ENCODE measurements at places on chromosomes 7 and 10.

DNA sequence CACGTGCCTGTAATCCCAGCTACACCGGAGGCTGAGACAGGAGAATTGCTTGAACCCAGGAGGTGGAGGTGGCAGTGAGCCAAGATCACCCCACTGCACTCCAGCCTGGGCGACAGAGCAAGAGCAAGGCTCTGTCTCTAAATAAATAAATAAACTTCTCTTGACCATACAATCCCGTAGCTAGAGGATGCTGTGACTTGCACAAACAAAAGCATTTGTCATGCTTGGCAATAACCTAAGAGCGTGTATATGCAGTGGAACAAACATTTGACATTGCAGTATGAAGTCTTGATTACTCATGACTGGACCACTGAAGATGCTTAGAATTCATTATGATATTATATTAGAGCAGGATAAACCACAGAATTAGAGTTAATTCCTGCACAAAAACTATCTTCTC, 1.4 kb upstream of the C7orf57 start:
- no peak for DNase-seq

DNA sequence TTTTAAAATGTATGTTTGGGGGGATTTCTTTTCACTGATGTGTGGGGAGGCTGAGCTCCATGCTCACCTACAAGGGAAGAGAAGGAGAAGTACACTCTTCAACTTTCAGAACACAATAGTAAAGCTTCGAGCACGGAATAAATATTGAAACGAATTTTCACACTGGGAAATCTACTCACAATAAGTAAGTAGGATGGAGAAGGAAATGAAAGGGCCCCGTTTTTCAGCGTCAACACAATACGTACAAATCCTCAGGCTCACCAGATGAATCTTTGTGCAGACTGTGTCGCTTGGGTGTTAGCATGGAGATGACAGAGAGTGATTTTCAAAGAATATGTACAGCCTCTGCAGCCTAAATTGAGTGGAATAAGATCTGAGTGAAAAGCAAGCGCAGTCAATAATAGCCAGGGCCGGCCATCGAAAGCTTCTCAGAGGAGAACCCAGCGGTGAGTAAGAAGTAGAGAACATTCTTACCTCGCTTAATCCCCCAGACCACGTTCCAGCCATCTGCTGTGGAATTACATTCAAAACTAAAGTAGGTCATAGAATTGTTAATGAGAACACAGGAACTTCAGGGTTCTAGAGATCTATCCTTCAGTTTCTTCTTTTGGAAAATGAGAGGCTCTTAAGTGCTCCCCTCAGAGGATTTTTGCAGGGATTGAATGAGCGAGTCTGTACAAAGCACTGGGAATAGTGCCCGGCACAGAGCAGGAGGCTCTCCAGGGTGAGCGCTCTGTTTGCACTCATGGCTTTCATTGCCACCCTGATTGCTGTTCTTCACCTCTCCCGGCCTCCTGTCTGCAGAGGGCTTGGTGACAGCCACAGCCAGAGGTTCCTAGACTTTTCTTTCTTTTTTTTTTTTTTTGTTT, 292.8 kb downstream of the SFMBT2 start:
- DNase-seq = no peak

DNA sequence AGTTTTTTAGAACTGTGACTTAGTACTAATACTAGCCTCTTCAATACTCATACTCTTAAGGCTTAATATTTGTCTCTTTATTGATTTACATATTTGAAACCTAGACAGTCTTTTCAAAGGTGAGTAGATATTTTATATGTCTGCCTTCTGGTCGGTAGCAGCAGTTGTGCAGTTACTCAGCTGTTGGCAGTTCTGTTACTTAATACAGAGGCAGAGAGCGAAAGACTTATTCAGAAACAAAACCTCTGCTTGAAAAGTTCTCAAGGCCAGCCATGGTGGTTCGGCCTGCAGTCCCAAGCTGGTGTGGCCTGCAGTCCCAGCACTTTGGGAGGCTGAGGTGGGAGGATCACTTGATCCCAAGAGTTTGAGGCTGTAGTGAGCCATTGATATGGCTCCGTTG, 84.2 kb downstream of the AUTS2 start:
- DNase-seq = no peak

GRCh38 chr7:66539902-66540375, 88.7 kb upstream of the KCTD7 start:
- DNase-seq = no peak

GRCh38 chr7:24833549-24833948, 76.3 kb upstream of the GSDME start:
- no peak for DNase-seq

GRCh38 chr7:116512520-116513188, 12.2 kb upstream of the CAV1 start:
- DNase-seq = no peak

DNA sequence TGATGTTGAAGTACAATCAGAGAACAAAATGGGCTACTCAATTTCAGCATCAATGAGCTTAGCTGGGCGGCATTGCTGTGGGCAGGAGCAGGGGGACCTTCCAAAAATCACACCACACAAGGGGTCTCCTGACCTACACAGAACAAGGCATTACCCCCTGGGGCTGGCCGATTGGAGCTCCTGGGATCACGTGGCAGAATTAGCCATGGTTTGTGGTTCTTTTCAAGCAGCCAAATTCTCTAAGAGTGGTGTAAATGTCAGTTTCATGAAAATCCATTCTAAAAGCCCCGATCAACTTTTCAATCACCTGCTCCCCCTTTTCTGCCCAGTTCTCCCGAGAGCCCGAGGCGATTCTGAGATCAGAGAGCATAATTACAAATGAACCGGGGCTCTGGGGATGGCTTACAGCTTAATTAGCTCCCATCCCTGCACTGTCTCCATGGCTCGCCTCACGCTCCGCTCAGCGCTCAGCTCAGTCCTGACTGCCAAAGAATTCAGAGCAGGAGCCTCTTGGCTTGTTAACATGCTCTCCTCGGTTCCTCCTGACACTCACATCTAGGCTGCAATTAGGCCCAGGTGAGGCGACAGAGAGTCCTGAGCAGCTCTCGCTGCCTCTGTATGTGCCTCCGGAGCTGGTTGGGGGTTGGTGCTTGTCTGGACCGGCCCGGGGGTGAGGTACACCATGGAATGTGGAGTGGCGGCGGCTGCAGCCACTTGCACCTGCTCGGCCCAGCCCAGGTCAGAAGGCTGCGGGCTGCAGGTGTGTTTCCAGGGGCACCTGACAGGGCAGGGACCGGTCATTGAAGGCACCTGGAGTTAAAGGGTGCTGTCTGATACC, 111.8 kb downstream of the WDR11 start:
- no peak for DNase-seq

- no peak for DNase-seq
Observed at GRCh38 chr10:63896992-63897391, 375.8 kb downstream of the REEP3 start.

GRCh38 chr7:39808796-39809481, 141.1 kb upstream of the CDK13 start:
- no peak for DNase-seq

GRCh38 chr7:131692131-131692960, 135.9 kb upstream of the PODXL start:
- no peak for DNase-seq

GRCh38 chr10:16816171-16816570, 1.1 kb downstream of the RSU1 start:
- no peak for DNase-seq

DNA sequence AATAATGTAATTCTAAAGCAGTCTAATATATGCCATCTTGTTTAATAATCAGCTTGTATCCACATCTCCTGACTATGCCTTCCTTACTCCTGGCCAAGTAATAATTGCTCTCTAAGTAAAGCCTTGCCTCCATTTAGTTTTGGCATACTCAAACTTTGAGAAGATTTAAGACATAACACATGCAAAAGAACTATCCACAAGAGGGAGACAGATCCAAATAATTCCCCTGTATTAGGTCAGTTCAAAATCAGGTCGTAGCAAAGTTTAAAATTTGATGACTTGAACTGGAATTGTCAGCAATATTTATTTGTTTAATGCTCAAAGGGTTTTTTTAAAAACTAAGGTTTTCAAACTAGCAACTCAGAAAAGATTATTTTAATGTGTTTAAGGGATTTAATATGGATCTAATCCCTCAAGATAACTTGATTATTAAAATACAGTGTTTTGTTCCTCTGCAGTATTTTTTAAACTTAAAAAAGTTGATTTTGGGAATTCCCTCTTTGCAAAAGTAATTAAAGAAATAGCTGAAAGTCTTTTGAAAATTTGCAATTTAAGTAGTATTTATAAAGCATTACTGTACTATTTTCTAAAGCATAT, 95.3 kb downstream of the HDAC9 start:
- DNase-seq = no peak

DNA sequence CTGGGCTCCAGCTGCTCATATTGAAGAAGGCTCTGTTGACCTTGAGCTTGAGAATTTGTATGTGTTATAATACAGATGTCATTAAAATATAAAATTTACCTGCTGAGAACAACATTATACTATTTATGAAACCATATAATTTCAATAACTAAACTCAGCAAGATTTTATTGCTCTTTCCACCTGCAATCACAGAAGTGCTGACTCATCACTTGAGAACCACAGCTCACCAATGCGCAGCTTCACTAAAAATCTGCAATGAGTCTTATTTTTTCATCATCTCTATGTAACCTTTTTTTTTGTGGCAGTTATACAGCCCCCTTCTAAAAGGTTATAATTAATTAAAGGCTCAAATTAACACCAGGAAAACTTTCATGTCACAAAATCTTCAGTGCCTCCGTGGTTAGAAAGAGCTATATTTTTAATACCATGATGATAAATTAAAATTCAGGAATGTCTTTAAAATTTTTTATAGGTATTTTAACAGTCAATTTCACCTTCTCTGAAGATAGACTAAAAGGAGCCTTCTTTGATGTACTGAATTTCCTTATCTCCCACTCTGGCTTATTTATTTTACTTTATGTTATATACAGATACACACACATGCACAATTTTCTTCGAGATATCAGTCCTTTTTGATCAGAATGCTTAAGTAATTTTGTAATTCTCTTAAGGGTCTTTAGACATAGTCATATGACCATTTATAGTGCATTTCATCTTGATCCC, 102.7 kb downstream of the EVX1 start:
- no peak for DNase-seq

DNA sequence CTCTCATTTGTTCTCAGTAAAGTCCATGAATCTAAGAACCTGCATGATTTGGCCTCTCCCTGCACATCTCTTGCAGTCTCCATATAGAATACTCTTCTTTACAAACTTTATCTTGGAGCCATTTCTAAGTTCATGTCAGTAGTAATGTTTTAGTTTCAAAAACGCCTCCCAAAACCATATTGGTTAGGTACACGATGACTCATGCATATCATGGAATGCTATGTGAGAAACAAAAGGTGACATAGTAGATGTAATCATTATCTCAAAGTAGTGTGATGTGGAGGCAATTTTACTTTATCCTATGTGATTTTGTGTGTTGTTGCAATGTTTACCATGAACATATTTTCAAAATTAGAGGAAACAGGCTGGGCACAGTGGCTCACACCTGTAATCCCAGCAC, 520.7 kb downstream of the KCNMA1 start:
- DNase-seq = no peak

DNA sequence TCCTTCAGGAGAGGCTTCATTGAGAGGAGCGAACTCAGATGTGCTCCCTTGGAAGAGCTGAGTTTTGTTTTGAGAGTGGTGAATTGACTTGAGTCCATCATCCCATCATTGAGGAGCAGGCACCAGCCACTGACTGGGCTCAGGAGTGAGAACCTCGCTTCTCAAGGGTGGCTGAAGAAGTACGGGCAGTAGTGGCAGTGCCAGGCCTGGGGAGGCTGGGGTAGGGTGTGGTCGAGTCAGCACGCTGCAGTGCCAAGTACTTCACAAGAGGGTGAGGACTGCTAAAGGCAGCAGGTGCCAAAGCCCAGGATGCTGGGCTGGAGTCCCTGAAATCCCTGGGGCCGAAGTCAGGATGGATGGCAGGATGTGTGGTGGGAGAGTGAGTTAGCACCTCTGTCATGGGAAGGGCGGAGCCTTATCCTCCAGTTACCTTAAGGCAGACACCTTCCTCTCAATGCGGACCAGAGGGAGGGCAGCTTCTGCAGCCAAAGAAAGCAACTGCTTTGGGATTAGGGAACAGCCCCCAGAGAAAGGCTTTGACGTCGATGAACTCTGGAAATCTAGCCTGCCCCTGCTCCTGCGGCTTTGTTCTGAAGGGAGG, 210.3 kb downstream of the CAMK1D start:
- DNase-seq = no peak

- DNase-seq = no peak
Observed at GRCh38 chr10:70970830-70971229, 82.5 kb upstream of the PCBD1 start.

DNA sequence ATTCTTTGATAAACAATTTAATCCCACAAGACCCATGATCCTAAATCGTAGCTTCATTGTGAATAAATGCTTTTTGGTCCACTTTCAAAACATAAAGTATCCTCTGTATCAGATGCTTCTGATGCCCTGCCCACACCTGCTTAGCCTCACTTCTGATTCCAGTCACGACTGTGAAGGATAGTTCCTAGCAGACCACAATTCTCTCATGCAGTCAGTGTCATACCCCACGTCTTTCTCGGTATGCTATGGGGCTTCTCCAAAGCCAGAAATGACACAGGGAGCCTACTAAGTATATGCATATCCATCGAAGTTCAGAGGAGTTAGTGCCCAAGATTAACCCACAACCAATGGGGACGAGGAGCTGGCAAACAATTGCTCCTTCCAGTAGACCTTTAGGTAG, 27.6 kb upstream of the CTNNA3 start:
- no peak for DNase-seq

DNA sequence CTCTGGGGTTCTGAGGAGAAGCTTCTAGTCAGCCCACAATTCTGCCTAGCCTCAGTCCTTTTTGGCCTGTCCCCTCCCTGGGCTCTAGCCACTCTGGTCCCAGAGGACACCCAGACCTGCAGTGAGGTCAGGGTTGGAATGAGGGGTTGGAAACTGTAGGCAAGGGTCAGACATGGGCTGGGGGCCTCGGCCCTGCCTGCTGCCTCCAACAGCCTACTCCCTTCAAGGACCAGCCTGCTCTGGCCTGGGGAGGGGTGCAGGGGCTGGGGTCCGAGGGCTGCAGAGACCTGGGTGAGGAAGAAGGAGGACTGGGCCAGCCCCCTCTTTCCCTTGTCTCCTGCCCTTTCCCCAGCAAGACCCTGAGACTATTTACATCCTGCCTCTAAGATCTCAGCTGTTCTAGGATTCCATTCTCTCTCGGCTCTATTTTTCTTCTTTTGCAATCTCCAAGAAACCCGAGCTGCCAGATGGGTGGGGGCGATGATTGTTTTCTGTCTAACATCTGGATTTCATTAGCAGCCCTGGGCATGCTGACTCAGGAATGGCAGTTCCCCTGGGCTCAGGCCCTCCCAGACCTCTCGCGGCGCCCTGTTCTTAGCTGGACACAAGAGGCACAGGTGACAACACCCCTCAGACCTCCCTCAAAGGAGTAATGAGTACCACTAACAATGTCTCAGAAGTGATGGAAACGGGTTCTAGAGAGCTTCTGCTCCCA, 23.1 kb downstream of the ZCCHC24 start:
- DNase-seq = no peak

All from T follicular helper cell (primary cell).